ENCODE measurements at places on chromosomes 4 and X. TPM values are rescaled to one million over a fixed set of nuclear protein-coding genes. Genes with fewer than 3 reads are reported as not detected.

DNA sequence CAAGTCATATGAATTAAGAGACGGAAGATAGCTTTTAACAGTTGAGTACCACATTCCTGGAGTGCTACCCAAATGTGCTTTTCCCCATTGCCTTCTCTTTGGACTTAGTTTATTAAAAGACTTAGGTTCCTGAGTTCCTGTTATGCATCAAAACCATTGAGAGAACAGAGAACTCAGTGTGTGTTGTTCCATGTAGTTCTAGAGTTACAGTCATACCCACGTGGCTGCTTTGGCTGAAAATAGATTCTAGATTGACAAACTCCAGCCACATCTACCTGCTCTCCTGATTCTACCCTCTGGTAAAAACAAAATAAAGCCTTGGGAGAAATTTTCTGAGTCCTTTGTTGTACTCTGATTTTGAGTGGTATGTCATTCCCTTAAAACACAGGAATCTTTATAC, 385.4 kb downstream of the IL15 start:
- DNase-seq, result no peak

Gene CT55
- not detected for total RNA-seq

DNA sequence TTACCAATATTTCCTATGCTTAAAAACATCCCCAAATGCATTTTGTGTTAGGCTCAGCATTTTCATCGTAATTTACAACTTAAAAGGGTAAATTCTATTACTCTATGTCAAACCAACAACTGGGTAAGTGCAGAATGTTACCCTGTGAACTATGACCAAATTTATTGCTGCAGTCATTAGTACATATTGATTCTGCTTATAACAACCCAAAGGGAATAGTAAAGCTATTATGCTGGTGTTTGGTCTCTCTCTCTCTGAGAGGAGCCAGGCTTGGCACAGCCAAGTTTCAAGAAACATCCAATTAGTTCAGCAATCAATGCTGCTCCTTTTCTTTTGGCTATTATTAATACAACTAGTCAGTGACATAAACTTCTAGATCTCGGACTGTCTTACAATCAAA, 747.7 kb downstream of the CENPC start:
- no peak for DNase-seq

Gene FGF5
- total RNA-seq, result 0.60 TPM

GRCh38 chrX:150081076-150081475, 142.8 kb upstream of the EOLA2 start:
- DNase-seq, result no peak

DNA sequence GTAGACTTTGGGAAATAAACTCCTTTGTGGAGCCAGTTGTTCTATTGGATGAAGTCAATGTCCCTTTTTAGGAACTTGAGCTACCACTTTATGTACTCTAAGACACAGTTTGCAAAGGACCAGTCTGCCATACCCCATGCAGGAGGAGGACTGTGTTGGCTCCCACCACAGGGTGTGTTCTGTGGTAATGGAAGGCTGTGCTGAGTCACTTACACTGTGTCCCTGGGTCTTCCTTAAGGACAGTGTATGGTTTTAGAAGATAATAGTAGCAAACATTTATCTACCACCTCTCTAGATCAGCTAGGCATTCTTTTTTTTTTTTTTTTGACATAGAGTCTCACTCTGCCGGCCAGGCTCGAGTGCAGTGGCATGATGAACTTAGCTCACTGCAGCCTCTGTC, 184.0 kb upstream of the PGRMC2 start:
- DNase-seq, result no peak

Gene FAT4
- 12.3 TPM for total RNA-seq

Gene NPY2R
- total RNA-seq, result 1.8 TPM

Gene MAGEE2
- not detected for total RNA-seq

GRCh38 chrX:143002206-143002605, 23.5 kb upstream of the SPANXN4 start:
- DNase-seq, result no peak

DNA sequence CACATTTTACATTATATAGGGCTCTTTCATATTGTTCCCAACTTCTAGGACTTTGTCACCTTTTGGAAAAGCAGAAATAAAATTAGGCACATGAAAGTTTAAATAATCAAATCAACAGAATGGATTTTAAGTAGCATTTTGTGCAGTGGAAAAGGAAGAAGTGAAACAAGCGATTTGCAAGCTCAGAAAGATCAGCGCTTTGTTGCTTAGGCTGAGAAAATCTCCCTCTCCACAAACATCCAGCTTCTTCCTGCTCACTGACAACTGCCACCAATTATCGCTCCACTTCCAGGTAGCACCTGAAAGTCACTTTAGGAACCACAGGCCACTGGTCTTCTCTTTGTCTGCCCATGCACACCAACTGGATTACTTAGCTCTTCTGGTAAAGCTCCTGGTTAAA, 2.0 kb upstream of the PDK3 start:
- no peak for DNase-seq

Gene PSMD10
- total RNA-seq, result 32.9 TPM

Gene TNMD
- not detected for total RNA-seq

DNA sequence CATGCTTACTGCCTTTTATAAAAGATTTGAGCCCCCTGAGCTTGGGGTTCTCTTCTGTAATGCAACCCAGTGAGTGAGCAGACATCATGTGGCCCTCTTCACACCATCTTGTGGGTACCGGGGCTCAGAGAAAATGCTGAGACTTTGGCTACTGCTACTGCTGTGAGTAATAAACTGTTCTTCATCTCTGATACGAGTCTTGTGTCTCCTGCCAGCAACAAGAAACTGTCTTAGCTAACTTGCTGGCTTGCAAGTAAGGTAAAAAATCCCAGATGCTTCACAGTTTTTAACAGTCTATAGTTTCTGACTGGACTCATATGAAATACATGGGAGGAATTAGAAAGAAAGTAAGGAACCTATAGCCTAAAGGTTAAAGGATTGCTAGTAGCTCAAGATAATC, 148.3 kb downstream of the GPC3 start:
- no peak for DNase-seq

DNA sequence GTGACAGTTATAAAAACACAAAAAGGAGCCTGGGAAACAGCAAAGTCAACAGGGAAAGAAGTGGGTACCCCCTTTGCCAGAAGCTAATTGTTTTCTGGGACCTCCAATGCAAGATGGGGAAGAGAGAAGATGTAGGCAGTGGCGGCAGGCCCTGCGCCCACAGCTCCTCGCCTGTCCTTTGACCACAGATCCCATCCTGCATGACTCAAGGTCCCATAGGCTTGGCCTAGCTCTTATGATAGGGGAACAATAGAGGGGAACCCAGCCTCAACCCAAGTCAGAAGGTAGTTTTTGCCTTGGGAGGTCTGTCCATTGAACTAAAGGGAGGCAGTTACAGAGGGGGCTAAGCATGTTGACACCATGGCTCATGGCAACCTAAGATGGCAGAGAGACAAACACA, 14.2 kb downstream of the ZMYM3 start:
- no peak for DNase-seq

Gene NSUN7
- 3.1 TPM for total RNA-seq

Gene SPANXA2
- total RNA-seq, result not detected

Gene PDLIM3
- total RNA-seq, result 52.8 TPM

Data from tibial nerve (tissue), 4 donors.